ENCODE measurements at places on chromosomes 3 and 15.

- DNase-seq = no peak
Measured at GRCh38 chr15:74050127-74050526, 32.2 kb downstream of the GOLGA6A start.

DNA sequence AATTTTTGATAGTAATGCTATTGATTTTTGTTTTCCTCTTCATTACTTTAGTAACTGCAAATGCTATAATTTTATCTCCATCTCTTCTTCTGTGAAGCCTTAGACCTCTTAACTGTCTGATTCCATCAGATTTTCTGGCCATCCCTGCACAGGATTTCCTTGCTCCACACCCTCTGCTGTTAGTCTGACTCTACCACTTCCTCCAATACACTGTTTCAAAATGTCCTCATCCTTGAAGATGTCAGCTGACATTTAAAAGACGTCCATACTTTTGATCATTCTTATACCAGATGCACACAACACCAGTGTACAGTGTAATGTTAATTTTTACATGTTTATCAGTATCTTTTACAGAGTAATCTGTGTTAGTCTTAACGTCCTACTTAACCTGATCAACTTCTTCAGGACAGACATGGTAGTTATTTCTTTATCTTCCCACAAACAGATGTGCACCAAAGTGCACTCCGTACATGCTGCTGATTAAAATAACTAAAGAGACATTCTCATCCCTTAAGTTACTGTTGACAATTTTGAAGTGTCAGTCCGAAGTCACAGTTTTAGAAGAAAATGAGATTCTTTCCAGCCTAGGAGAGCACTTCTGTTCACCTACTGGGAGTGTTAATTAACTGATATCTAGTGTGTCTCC is 102.4 kb upstream of the RASGRP1 start:
- no peak for DNase-seq

GRCh38 chr3:191239407-191240031 is 40.5 kb downstream of the OSTN start:
- DNase-seq = no peak

GRCh38 chr3:177813322-177813721 is 616.0 kb upstream of the TBL1XR1 start:
- DNase-seq = no peak

- no peak for DNase-seq
Measured at GRCh38 chr3:98333989-98334606, 19.6 kb upstream of the OR5K4 start.

DNA sequence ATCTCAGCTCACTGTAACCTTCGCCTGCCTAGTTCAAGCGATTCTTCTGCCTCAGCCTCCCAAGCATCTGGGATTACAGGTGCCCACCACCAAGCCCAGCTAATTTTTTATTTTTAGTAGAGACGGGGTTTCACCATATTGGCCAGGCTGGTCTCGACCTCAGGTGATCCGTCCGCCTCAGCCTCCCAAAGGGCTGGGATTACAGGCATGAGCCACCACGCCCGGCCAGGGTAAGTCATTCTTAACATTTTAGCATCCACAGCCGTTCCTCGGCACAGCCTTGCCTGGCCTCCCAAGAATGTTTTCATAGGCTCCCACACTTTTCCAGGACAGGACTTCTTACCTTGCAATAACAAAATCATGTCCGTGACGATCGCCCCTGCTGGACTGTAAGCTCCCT is 8.7 kb upstream of the EPHB3 start:
- DNase-seq = no peak

DNA sequence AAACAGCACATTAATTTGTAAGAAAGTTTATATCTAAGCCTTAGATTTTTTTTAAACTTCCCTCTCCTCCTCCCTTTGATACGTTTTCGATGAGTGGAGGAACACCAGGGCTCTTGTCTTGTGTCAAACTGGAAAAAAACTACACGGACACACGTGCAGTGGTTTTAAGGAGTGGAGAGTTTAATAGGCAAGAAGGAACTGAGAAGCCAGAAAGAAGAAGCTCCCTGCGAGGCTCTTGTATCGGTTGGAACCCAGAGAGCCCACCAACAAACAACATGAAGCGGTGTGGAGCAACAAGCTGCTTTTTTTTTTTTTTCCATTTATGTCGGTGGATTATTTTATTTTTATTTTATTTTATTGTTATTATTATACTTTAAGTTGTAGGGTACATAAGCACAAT is 18.6 kb downstream of the NDUFB4 start:
- DNase-seq = no peak

DNA sequence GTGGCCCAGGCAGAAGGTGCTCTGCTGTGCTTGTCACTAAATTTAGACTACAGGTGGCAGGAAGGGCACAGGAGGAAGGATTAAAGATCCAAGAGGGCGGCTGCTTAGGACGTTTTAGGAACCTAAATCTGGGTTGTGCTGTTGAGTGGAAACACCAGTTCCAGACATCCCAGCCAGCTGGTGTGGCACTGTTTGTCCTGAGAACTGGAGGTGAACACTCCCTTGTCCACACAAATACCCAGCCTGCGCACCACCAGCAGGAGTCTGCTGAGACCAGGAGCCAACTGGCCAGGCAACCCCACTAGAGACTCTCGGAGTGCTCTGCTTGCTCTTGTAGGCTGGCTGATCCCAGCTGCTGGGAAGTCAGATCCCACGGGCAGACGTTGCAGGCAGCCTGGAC is 30.3 kb upstream of the UACA start:
- no peak for DNase-seq

- no peak for DNase-seq
Measured at GRCh38 chr3:72100080-72100511, 315.1 kb upstream of the PROK2 start.

DNA sequence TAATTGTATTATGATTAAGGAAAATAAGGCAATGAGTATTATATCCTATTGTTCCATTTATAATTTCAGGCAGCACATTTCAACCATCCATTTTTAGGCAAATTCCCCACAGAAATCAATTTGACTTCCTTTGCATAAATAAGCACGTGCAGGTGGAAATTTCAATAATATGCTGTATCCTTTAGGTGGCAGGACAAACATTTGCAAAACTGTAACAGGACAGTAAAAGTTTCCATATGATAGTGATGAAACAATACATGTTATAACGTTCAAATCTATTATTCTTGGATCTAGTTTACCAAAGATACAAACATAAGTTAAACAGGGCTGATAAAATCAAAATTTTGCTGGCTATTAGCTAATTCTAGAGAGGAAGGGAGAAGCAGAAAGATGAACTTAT is 8.5 kb downstream of the UACA start:
- DNase-seq = no peak

GRCh38 chr3:118912188-118912587 is 122.5 kb downstream of the IGSF11 start:
- DNase-seq = no peak

DNA sequence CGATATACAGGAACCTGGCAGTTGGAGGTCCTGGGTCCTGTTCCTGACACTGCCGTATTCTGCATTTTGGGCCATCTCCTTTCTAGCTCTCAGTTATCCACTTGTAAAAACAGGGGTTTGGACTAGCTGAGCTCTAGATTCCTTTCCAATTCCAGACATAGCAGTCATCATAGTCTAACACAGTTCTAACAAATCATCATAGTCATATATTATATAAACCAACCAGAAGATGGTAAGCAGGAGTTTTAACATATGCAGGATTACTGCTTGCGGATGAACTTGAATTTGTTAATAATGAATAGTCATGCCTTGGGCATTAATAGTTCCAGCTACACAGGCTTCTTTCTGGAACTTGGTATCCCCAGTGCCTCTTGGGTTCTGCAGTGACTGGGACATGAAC is 26.6 kb downstream of the MASP1 start:
- no peak for DNase-seq

GRCh38 chr3:65851827-65852226 is 186.9 kb downstream of the MAGI1 start:
- no peak for DNase-seq

GRCh38 chr15:78055919-78056713 is 21.4 kb downstream of the TBC1D2B start:
- DNase-seq = no peak
